Activated naive CD4-positive, alpha-beta T cell treated with Interleukin-2 at 50 U/mL for 16 hours (primary cell): ENCODE measurements at places on chromosomes 16 and 17.

DNA sequence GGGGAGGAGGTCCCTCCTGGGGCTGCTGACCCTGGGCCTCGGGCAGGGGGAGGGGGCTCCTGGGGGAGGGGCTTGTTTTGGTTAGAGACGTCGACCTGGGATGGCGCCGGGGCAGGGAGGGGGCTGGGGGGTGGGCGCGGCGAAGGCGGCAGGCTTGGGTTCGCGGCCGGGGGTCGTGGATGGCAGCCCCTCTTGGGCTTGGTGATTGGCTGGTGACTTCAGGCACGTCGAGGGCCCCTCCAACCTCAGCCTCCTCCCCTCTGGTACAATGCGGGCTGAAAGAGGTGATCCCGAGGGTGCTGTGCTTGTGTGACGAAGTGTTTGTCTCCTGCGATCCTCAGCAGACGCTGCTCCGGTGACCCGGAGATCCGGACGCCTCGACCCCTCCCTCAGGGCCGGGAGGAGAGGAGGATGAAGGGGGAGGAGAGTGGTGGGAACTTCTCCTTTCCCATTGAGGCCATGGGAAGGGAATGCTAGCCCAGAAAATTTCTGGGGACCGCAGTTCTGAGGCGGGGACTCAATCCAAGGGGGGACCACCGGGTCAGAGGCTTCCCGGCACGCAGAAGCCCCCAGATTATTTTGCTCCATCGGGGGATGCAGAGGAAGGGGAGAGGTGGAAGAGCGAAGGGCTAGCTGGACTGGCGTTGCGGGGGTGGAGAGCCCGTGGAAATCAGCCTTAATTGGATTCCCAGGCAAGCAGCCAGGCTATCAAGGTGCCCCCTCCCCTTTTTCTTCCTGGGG lies 43.9 kb downstream of the RAI1 start:
- no peak for DNase-seq

- DNase-seq: peak; percentile 51
These were observed 14.0 kb upstream of the ELAC2 start for GRCh38 chr17:13031718-13032350.

DNA sequence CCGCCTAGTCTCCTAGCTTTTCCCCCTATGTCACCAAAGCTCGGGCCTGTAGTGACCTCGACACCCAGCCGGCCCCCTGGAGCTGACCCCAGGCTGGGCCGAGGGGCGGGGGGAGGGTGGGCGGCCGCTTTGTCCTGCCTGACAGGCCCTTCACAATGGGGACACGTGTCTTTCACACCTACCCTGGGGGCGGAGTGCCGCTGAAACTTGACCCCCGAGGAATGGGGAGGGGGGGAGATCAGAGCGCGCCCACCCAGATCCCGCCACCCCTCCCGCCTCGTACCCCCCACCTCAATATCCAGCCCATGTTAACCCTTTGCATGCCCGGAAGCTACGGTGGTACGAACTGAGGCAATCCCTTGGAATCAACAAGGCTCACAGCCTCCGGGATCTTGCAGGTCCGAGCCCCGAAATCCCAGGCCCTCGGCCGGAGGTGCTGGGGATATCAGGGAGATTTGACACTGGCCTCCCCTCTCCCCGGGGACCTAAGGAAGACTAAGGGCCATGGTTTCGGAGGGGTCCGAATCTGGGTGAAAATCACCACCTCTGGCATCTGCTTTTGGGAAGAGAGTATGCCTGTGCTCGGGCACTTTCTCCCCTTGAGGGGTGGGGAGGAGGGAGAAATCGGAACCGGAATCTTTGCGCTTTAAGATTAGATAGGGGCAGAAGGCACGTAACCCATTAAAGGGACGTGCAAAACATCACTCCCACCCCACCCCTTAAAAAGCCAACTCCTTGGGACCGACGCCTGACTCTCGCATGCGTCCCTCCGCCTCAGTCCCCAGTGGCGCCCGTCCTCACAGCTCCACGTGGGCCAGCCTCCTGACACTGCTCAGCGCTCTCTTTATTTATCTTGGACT lies 2.6 kb downstream of the NOG start:
- DNase-seq: no peak

DNA sequence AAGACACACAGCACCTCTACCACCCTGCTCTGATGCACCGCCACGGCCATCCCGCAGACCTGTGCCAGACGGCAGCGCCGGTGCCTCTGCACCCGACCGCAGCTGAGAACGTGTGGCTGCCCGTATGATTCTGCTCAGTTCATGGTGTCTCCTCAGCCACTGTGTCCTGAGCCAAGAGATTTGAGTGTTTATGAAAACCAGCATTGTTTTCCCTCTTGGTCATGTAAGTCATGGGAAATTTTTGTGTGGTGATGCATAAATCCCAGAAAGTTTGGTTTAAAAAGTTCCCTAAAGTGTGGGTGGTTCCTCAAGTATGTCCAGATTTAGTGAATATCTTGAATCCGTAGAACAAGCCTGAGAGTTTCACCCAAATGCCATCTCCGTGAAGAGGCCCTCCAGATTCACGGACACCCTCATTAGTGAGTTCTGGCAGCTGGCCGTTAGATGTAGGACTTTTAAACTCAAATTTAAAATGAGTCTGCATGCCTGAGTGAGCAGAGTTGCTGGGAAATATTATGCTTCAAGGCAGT lies 57.6 kb downstream of the CDRT4 start:
- DNase-seq: no peak

- peak; percentile 58 for DNase-seq
These were observed 1.2 kb upstream of the FGF11 start for GRCh38 chr17:7437950-7438614.

DNA sequence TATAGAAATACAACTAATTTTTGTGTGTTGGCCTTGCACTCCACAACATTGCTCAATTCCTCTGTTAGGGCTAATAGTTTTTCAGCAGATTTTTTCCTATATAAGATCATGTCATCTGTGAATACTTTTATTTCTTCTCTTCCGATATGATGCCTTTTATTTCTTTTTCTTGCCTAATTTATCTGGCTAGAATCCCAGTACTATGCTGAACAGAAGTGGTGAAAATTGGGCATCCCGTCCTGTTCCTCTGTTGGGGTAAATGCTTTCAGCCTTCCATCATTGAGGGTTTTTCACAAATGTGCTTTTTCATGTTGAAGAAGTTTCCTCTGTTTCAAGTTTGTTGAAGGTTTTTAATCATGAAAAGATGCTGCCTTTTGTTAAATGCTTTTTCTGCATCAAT lies 22.7 kb upstream of the TNFRSF13B start:
- no peak for DNase-seq

GRCh38 chr17:50467114-50467854 lies 1.4 kb downstream of the CHAD start:
- DNase-seq: no peak

- DNase-seq: no peak
These were observed 14.9 kb downstream of the CMTM4 start for GRCh38 chr16:66681676-66682075.

DNA sequence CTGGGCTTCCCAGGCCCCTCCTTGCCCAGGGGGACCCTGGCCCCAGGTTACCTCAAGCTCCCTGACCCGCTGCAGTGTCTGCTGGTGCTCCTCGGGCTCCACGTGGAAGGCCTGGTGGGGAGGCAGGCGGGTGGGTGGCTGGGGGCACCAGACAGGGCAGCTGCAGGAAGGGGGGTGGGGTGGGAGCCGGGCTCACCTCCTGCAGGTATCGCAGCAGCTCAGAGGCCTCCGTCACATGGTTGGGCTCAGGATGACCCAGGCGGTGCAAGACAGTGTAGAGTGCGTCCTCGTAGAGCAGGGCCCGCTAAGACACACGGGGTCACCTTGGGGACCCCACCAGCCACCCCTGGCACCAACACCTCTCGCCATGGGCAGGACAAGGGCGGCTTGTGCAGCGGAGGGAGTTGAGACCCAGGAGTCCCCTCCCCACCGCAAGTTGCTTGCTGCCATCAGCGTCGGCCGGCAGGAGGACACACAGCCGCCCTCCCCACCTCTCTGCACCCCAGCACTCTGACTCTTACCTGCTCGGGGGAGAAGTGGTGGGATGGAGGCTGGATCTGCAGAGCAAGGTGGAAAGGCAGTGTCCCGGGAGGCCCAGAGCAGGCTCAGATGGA lies 1.1 kb downstream of the UNC13D start:
- peak; percentile 37 for DNase-seq

- no peak for DNase-seq
These were observed 8.6 kb upstream of the PGS1 start for GRCh38 chr17:78369791-78370381.

- DNase-seq: no peak
These were observed 151.4 kb downstream of the BANP start for GRCh38 chr16:88102597-88102996.

GRCh38 chr16:13733561-13733960 lies 186.4 kb upstream of the ERCC4 start:
- no peak for DNase-seq

GRCh38 chr17:76689859-76690258 lies 20.9 kb downstream of the MXRA7 start:
- DNase-seq: no peak

- no peak for DNase-seq
These were observed 19.8 kb downstream of the CYB561 start for GRCh38 chr17:63426041-63426916.

DNA sequence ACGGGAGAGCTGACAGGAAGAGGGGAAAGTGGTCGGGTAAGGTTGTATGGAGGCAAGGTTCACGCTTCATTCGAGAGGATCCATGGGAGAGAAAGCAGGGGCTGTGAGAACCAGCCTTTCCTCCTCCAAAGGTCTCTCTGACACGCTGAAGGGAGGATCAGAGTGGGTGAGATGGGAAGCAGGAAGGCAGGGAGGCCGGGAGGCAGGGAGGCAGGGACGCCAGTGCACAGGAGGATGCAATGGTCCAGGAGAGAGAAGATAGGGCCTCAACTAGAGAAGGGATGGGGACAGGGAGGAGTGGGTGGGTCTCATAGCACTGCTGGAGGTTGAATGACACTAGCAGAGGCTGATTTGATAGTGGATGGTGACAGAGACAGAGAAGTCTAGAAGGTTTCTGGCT lies 54.1 kb downstream of the PIMREG start:
- DNase-seq: no peak

GRCh38 chr17:79444198-79444597 lies 166.7 kb downstream of the RBFOX3 start:
- no peak for DNase-seq

GRCh38 chr16:12998361-12999085 lies 97.1 kb downstream of the SHISA9 start:
- no peak for DNase-seq

DNA sequence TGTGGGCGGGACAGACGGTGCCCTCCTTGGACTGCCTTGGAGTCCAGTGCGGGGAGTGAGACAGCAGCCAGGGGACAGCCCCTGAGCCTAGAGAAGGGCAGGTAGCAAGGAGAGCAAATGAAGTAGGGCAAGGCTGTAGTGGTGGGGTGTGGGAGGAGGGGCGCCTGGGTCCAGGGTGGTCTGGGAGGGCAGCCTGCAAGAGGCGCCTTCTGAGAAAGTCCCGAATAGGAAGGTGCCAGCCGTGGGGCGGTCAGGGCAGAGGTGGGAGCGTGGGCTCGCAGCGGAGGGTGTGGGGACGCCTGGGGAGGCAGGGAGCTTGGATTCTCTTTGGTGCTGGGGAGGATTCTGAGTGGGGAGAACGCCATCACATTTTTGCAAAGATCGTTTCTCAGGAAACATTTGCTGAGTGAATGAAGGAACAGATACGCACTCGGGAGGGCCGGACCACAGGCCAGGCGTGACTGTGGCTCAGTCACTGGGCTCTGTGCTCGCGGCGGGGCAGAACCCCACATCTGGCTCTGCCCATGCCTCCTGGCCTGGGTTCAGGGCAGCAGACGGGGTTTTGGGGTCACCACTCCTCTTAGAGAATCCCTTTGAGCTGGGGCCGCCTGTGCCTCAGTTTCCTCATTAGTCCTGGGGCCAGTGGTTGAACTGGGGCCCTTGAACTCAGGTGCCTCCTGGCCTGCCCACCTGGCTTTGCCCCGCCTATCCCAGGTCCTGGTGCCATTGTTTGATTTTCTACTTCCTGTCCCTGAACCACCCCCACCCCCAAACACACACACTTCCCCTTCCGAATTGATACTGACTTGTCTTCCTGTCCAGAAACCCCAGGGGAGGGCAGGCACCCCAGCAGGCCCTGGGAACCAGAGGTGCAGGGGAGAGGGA lies 4.2 kb downstream of the SNN start:
- no peak for DNase-seq

DNA sequence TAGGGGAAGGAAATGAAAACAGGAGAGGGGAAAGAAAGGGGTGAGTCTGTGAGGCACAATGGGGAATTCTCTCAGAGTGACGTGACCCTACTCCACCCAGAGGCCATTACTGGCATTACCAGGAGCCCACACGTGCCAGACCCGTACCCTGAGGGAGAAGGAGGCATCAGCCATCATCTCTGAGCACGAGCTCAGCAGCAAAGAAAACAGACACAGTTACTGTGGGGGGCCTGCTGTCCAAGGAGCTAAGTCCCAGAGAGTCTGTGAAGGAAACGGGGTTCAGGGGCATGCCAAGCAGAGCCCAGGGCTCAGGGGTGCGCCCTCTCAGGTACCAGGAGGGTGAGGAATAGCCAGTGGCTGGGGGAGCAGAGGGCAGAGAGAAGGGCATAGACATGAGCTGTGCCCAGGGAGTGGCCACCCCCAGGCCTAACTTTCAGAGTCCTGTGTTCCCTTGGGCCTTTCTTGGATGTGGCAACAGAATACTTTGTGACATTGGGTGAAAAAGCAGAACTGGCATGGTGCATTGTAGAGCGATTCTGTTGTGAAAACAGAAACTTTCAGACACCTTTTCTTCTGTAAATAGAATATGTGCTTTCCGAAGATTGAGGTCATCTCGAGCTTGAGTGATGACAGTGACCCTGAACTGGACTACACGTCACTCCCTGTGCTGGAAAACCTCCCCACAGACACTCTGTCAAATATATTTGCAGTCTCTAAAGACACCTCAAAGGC lies 11.3 kb downstream of the TAF1C start:
- peak; percentile 58 for DNase-seq

DNA sequence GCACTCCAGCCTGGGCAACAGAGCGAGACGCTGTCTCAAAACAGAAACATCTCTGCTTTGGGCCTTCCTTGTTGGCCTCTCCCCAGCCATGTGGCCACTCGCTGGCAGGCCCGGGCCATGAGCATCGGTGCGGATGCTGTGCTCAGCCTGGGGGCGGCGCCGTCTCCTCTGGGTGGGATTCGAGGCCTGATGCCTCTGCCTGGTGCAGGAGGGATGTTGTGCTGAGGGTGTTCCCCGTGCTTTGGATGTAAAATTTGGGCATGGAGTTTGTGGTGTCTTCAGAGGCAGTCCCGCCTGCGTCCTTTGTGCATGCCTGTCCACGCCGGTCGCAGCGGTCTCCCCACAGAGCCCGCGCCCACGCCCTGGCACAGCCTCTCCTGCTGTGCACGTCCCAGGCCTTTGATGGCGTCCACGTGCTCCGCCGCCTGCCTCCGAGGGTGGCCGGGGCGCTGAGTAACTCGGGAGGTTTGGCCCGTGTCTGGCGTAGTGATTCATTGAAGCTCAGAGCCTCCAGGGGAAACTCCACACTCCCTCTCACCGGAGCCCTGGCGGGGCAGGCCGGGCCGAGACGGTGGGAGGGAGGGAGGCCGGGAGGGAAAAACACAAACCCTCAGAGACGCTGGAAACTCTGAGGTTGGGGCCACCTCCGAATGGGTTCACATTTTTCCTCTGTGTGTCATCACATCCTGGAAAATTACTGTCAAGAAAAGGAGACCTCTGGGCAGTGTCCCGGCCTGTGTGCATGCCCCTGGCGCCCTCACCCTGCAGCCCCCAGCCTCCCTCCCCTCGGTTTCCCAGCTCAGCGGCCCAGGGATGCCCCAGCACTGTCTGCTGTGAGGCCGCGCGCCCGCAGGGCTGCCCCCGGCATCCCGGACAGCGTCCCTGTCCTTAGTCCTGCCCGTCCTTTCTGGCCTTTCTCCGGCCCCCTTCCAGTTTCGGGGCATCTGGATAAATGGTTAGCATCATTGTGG lies 19.0 kb downstream of the CENPX start:
- DNase-seq: peak; percentile 70

- no peak for DNase-seq
These were observed 48.9 kb downstream of the VMP1 start for GRCh38 chr17:59756236-59756818.
